ENCODE measurements at places on chromosomes 7 and 10.

GRCh38 chr10:62803724-62804355 lies 680 bp upstream of the ADO start:
- DNase-seq: no peak

- DNase-seq: peak; percentile 29
These were observed 48.2 kb upstream of the NFKB2 start for GRCh38 chr10:102347236-102347828.

DNA sequence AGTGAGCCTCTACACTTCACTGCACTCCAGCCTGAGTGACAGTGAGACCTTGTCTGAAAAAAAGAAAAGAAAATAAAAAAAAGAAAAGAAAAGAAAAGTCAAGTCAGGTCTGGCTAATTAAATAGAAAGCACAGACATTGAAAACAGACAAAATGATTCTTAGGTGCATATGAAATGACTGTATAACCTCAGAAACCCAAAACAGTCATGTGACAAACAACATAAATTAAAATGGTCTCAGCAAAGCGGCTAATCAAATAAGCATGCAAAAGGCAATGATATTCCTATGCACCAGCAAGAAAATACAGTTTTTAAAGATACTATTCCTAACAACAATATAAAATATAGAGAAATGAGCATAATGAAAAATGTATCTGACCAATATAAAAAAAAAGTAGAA lies 38.3 kb downstream of the LRRC20 start:
- no peak for DNase-seq

DNA sequence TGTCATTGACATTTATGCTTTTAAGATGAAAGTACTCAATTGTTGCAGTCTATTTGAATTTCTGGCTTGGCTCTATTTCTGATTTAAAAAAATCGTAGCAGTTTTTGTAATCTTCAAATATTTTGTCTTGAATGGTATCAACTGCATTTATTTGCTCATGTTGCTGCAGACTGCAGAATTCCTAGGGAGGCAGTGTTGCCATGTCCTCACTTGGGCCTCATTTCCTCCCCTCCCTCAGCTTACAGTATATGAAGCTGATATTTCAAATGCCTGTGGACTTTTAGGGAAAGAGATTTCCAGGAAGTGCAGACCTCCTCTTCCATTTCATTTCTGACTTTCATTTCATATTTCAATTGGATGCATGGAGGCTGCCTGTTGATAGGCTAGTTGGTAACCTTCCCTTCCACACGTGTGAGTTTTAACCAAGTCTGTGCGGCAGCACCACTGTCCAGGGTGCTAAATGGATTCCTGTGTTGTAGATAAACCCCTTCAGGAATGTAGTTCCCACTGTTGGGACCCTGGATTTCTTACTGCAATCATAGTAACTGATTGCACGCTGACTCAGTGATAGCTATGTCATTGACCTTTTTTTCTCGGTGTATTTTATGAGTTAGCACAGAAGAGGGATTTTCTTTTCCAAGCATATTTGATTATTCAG lies 17.5 kb downstream of the VPS50 start:
- no peak for DNase-seq

GRCh38 chr10:1048349-1048731 lies 579 bp downstream of the IDI1 start:
- peak; percentile 54 for DNase-seq

- DNase-seq: no peak
These were observed 60.9 kb downstream of the COBL start for GRCh38 chr7:51255536-51256208.

- DNase-seq: peak; percentile 59
These were observed 10.0 kb upstream of the TSPAN33 start for GRCh38 chr7:129134356-129134987.

GRCh38 chr10:123997486-123998196 lies 95.8 kb downstream of the CHST15 start:
- DNase-seq: peak; percentile 34

GRCh38 chr10:28463141-28463540 lies 69.8 kb upstream of the WAC start:
- DNase-seq: no peak

DNA sequence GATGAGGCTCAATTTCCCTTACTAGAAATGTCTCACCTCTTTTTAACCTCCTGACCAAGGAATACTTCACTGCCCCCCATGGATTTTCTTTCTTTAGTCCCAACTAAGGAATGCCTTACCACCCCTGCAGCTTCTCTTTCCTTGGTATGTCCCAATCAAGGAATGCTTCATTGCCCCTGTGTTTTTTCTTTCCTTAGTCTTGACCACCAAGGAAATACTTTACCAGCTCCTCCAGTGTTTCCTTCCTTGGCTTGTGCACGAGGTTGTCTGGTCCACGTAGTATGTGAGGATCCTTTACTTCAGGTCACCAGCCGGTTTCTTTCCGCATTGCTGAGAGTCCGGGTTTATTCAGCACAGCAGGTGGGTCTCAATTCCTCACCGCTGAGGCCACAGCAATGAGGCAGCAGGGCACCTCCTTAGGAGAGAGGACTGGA lies 59.3 kb downstream of the CYP2C9 start:
- DNase-seq: no peak

DNA sequence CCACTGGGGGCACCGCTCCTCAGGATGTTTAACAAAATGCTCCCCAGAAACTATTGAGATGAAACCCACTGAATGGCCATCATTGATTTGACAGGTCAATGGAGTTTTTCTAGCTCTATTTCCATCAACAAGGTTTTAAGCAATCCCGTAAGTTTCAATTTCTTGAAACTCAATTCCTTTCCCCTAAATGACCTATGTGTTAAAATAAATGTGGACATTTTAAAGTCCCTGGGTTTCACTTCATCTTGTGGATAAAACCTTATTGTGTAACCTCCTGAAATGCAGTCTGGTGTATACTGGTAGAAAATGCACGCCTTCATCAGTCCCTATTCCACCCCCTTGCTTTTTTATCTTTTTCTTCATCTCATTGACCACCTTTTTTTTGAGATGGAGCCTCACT lies 8.9 kb upstream of the C7orf33 start:
- DNase-seq: no peak

DNA sequence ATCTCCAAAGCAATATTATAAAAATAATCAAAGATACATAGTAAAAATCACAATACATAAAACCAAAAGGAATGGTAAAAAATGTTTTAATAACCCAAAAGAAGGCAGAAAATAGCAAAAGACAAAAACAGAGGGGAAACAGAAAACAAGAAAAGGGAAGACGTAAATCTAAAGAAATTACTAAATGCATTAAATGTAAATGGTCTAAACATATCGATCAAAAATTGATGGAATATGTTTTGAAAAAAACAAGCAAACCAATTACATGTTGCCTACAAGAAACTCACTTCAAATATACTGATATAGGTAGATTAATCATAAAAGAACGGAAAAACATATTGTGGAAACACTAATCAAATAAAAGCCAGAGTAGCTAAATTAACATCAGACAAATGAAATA lies 369.1 kb downstream of the GRID1 start:
- DNase-seq: no peak

DNA sequence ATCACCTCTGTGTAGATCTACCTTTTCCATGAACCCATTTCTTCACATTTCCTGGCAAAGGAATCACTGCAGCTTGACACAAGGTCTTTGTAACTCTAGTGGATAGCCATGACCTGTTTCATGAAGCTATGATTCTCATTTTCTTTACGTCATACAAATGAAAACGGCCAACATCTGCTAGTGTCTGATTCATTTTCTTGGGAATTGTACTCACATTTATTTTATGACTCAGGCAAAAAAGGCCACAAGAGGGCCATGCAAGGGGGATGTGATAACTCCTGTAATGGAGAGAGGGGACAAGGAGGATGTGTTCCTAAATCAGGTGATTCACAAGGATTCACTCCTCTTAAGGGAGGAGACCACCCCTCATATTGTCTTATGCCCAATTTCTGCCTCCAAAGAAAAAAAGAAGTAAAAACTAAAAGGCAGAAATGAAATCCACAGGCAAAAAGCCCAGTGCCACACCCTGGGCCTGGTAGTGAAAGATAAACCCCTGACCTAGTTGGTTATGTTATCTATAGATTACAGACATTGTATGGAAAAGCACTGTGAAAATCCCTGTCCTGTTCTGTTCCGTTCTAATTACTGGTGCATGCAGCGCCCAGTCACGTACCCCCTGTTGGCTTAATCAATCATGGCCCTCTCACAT lies 249.9 kb downstream of the IPMK start:
- no peak for DNase-seq
